AG10803 (cell line): ENCODE measurements at places on chromosomes 7 and 10.

- DNase-seq = no peak
These were observed 523.1 kb downstream of the ADRA2A start for GRCh38 chr10:111599943-111600342.

GRCh38 chr10:35581655-35582054 is 23.5 kb upstream of the GJD4 start:
- DNase-seq = no peak

DNA sequence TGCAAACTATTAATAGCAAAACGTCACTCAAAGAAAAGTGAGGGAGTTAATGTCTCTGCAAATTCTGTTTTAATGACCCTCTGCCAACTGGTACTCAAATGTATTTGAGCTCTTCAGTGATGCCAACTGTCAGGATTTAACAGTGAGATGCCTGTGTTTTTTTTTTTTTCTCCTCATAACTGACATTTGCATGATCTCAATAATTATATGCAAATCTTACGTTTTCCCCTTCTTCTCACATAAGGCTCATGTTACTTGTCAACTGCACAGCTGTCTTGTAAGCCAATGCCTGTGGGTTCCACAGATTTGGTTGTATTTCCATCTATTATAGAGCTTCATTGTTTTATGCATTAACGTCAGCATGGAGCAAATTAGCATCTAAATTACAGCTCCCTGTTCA is 38.2 kb downstream of the PPP1R3A start:
- no peak for DNase-seq

DNA sequence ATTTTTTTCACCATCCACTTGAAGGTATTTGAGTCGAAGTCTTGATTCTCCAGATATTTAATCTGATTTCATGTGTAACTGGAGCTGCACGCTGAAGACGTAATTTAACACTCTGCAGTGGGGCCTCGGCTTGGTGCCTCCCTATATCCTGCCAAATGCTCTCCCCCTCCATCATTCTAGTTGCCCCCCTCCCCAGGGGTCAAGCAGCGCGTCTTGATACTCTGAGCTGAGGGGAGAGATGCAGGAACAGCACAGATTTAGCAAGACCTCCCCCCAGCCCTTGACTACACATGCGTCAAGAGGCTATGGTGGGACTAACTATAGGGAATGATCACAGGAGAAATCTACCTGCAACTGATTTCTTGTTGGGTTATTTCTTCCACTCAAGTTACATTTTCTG is 85.8 kb downstream of the PRPF18 start:
- DNase-seq = no peak

- no peak for DNase-seq
These were observed 171.5 kb downstream of the ZMYND11 start for GRCh38 chr10:306675-307185.

- DNase-seq = no peak
These were observed 75.9 kb upstream of the SLC26A5 start for GRCh38 chr7:103521937-103522336.
